ENCODE measurements at places on chromosomes 12 and 14. TPM values are rescaled to one million over a fixed set of nuclear protein-coding genes. Genes with fewer than 3 reads are reported as not detected.

GRCh38 chr12:107635139-107635538, 50.5 kb upstream of the PWP1 start:
- no peak overlapping the region for H3K4me3 ChIP-seq
- peaks cover 18% of the 10 kb centered on the region for H3K4me1 ChIP-seq
- peaks cover 3% of the 10 kb centered on the region for H3K36me3 ChIP-seq
- no peak for DNase-seq

DNA sequence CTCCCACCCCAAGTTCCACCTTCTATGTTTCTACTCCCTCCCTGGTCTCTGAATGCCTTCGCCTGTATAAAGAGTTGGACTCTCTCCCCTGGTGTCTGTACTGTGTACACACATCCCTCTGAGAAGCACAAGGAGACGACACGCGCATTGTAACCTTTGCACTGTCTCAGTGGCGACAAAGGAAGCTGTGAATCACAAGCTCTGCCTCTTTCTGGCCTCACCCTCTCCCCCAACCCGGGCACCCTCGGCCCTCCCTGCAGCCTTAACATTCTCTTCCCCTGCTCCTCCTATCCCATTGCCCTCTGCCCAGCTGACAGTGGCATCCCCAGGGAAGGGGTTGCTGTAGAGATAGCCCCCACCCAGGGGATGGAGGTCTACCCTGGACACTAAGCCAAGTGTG, 2.5 kb upstream of the SMARCD1 start:
- H3K4me1 ChIP-seq: peaks cover 12% of the 10 kb centered on the region
- DNase-seq: no peak
- H3K36me3 ChIP-seq: peaks cover 2% of the 10 kb centered on the region
- H3K27me3 ChIP-seq: peaks cover 11% of the 10 kb centered on the region
- peak overlapping the region; percentile 1 for H3K27ac ChIP-seq

DNA sequence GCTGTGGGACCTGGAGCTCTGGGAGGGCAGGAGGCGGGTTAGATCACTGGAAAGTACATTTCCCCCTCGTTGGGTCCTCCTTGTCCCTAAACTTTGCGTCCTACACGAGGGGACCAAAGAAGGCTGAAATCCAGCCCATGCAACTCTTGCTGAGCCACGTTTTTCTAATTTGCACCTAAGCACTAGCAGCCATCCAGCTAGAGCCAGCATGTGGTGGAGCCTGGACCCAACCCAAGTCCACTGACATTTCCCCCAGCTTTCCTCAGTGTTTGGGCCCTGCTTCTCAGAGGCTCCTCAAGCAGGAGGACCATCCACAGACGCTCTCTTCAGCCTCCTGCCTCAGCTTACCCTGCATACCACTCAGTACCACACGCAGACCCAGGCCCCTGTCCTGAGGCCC, 49.7 kb downstream of the TSPAN11 start:
- H3K4me3 ChIP-seq: no peak overlapping the region
- H3K36me3 ChIP-seq: no peaks in the 10 kb centered on the region
- DNase-seq: no peak
- H3K27me3 ChIP-seq: peaks cover 16% of the 10 kb centered on the region

GRCh38 chr14:70186900-70187451, 1.8 kb downstream of the SLC8A3 start:
- DNase-seq: peak; percentile 15
- H3K4me3 ChIP-seq: peak overlapping the region; percentile 75
- peaks cover 12% of the 10 kb centered on the region for H3K4me1 ChIP-seq
- peaks cover 53% of the 10 kb centered on the region for H3K27me3 ChIP-seq

- H3K27me3 ChIP-seq: peaks cover 33% of the 10 kb centered on the region
- no peaks in the 10 kb centered on the region for H3K4me1 ChIP-seq
- H3K27ac ChIP-seq: no peak overlapping the region
- no peak overlapping the region for H3K4me3 ChIP-seq
- DNase-seq: no peak
These were observed 69.0 kb upstream of the DDX11 start for GRCh38 chr12:31004666-31005065.

DNA sequence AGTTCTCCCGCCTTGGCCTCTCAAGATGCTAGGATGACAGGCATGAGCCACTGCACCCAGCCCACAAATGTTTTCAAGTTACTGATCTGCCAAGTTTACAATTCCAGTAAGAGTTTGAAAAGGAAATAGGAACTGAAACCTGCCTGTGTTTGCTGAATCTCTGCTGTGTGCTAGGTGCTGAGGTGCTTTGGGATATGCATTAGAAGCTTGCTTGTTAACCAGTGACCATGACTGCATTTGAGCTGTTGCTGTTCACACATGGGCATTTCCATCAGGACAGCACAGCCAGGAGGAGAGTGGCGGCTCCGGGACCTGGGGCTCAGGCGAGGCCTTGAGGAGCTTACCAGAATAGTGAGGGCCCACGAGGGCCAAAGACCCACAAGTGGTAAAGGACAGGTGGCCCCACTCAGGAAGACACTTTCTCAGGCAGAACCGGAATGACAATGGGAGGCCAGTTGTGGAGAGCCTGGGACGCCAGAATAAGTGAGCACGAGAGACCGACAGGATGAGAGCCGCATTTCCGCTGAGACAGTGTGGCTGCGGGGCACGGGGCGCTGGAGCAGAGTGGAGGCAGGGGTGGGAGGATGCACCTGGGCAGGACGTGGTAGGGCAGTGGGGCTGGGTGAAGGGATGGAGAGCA, 54.5 kb upstream of the MMP17 start:
- no peaks in the 10 kb centered on the region for H3K4me1 ChIP-seq
- no peak overlapping the region for H3K4me3 ChIP-seq
- no peaks in the 10 kb centered on the region for H3K27me3 ChIP-seq
- no peak overlapping the region for H3K27ac ChIP-seq
- no peak for DNase-seq
- peaks cover 18% of the 10 kb centered on the region for H3K36me3 ChIP-seq

GPHB5 gene
- not detected for total RNA-seq

DNA sequence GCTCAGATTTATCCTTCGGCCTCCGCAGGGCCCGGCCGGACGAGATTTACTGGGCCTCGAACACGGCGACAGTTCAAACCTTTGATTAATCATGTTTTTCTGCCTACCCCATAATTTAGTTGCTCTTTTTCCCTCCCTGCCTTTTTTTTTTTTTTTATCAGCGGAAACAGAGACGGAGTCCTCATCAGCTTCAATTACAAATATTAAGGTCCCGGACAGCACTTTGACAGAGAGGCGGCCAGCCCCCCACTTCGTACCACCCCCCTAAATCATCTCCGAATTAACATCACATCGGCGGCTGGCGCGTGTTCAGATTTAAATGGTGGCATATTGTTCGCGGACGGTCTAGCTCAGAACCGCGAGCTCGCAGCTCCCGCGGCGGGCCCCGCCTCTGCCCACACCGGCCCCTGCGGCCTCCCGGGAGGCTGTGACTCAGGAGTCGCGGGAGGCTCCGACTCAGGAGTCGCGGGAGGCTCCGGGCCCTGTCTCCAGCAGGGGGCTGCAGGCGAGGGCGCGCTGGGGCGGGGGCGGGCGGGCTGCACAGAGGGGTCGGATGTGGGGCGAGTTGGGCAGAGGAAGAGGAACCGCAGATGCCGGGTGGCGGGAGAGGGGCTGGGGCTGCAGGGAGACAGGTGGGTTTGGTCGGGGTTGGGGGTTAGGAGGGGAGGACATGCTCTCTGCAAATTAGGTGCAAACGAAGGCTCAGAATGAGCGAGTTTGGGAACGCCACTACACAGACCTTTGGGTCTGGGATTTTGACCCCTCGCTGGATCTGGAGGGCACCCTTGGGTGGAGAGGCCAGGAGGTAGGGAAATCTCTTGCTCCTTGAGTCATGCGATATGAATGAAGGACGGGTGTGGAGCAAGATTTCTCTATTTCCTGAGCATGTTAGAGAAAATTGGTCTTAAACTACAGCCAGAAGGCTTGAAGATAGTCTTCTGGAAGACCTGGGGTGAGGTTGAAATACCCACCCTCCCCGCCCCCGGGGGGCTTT, 19.6 kb upstream of the ATP5MC2 start:
- peaks cover 17% of the 10 kb centered on the region for H3K4me1 ChIP-seq
- no peaks in the 10 kb centered on the region for H3K36me3 ChIP-seq
- peaks cover 77% of the 10 kb centered on the region for H3K27me3 ChIP-seq
- DNase-seq: peak; percentile 31
- peak overlapping the region; percentile 58 for H3K4me3 ChIP-seq

TAS2R43 gene
- 1.2 TPM for total RNA-seq

INHBC gene
- not detected for total RNA-seq
